ENCODE measurements at places on chromosomes 3 and 15.

DNA sequence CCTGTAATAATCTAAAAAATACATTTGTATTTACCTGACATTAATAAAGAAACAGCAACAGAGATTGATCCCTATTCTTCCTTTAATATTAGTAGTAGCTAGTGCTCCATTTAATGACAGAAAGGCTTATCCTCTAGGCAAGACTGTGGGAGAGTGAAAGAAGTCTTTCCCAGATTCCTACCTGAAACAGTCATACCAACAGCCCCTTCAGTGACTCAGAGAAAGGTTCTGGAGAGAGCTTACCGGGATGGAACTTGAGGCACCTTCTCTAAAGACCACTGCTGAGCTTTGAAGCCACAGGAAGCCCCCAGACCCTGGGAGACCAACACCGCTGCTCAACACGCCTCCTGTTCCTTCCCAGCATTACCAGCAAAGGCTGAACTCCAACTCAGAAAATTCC is 66.9 kb upstream of the FGF12 start:
- no peak for DNase-seq

DNA sequence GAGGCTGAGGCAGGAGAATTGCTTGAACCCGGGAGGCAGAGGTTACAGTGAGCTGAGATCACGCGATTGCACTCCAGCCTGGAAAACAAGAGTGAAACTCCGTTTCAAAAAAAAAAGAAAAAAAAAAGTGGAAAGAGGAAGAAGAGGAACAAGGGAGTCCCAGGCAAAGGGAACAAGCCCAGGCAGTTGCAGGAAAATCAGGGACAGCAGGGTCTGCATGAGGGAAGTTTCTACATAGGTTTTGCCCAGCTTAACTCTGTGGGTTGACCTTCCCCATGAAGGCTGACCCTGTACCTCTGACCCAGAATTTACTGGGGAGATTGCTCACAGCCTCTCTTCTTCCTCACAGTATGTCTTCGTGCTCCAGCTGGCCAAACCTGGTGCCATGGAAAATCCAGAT is 12.3 kb downstream of the RBP1 start:
- DNase-seq: no peak

- peak; percentile 63 for DNase-seq
These were observed 79.7 kb downstream of the TMEM266 start for GRCh38 chr15:76139368-76140073.

GRCh38 chr3:163266731-163267130 is 1770.1 kb downstream of the OTOL1 start:
- no peak for DNase-seq

DNA sequence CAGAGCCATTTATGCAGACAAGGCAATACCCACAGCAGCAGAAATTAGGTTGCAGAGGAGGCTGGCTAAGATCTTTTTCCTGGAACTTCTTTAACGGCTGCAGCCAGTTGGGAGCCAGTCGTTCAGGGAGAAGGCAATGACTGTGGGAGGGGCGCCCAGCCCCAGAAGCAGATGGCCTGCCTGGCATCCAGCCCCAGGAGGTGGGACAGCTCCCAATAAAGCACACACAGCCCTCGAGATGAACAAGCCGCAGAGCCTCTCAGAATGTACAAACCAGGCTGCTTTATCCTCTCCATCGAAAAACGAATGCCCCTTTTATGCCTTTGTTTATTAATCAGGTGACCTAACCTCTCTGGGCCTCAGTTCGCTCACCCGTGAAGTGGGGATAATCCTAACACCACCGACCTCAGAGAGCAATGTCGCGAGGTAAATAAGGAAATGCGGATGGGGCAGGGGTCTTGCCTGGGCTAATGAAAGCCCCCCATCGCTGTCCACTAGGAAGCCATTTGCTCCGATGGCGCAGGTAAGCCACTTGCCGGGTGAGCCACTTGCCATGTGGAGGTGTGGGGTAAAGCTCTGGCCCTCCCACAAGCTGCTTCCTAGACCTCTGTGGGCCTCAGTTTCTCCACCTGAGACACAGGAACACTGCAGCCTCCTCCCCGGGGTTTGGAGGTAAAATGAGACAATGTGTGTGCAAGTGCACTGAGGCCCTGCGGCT is 35.8 kb downstream of the MGLL start:
- DNase-seq: peak; percentile 84

DNA sequence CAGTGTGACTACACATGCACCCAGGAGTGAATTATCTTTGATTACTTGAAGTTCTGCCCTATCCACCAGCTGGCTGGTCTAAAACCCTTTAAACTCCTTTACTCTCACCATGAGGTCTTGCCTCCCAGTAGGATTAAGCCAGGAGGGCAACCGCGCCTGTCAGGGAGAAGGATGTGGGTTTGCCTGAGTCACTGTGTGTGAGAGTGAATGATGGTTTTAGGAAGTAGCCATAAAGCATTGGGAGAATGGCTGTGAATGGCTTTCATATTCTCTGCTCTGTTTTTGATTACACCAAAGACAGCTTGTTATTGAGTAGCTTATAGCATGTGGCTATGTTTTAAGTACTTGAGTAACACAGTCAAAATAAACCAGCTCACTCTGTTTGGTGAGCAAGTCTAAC is 637.7 kb upstream of the TBL1XR1 start:
- DNase-seq: peak; percentile 74

DNA sequence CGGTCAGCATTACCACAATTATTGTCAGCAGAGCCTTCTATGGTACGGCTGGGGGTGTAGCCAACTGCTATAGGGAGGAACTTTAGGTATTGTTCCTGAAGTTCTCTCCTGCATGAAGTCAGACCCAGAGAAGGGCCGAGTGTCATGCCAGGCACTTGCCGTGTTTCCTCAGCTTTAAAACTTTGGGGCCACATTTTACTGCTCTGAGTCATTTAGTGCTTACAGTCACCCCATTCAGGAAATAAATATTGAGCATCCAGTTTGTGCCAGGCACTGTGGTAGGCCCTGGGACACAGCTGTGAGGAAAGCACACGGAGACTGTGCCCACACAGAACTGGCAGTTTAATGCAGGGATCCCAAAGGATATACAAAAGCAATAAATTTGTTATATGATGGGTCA is 54.5 kb upstream of the APEH start:
- no peak for DNase-seq
